Activated CD8-positive, alpha-beta T cell treated with anti-CD3 and anti-CD28 coated beads, Interleukin-2, amount 10 ng/mL, durations not matched to agents 7 days and 5 days (primary cell): ENCODE measurements at places on chromosomes 5 and 9. TPM values are rescaled to one million over a fixed set of nuclear protein-coding genes. Genes with fewer than 3 reads are reported as not detected.

DNA sequence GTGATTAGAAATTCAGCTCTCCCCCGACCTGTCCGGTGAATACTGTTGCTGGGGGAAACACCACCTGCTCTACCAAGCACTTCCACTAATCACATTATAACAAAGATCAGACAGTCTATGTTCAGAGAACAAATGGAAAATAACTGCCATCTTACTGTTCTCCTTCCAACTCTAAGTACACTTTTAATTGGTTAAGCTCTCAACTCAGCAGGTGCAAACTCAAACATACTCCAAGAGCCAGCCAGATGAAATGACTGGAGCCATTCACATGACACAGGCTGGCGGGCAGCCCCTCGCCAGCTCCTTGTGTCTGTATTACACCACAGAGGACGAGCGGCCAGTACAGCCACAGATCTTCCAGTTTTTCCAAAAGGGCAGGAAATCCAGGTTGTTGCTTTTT lies 16.1 kb downstream of the LIFR start:
- H3K36me3 ChIP-seq, result no peaks in the 10 kb centered on the region
- peaks cover 22% of the 10 kb centered on the region for H3K27me3 ChIP-seq
- no peak for DNase-seq

GRCh38 chr5:72606525-72606924 lies 99.3 kb upstream of the ZNF366 start:
- no peak for DNase-seq
- no peaks in the 10 kb centered on the region for H3K4me1 ChIP-seq
- H3K27ac ChIP-seq, result no peak overlapping the region
- H3K4me3 ChIP-seq, result no peak overlapping the region

GRCh38 chr9:81906671-81907070 lies 21.6 kb upstream of the SPATA31D4 start:
- H3K36me3 ChIP-seq, result no peaks in the 10 kb centered on the region
- H3K27me3 ChIP-seq, result no peaks in the 10 kb centered on the region
- no peak overlapping the region for H3K27ac ChIP-seq
- H3K4me3 ChIP-seq, result no peak overlapping the region
- no peak for DNase-seq

DNA sequence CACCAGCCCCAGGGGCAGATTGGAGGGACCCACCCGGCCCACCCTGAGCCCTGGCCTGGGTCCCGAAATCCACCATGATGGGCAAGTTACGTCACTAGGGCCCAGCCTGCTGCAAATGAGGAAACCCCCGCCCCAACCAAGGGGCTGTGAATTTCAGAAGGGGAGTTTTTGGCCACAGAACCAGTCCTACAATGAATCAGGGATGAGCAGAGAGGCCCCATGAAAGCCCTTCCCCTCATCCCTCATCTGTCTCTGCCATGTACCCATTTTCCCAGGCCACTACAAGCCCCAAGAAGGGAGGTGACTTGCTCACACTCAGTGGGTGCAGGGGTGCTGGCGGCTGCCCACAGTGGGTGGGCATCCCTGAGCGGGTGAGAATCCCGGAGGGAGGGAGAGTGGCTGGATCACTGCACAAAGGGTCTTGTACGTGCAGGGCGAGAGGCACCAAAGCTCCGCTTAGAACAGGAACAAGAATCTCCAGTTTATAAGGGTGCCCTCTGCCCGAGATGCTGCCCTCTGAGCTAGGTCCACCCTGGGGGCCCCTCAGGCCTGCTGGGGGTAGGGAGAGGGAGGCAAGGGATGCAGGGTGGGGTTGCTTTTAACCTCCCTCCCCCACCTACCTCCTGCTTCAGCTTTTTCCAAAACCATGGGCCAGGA lies 10.4 kb upstream of the TCF7 start:
- H3K36me3 ChIP-seq, result no peaks in the 10 kb centered on the region
- peaks cover 88% of the 10 kb centered on the region for H3K4me1 ChIP-seq
- no peaks in the 10 kb centered on the region for H3K27me3 ChIP-seq
- DNase-seq, result no peak

Gene RPL12
- total RNA-seq, result 1,328 TPM
